Fibroblast of villous mesenchyme (primary cell): ENCODE measurements at places on chromosomes 1 and 21. TPM values are rescaled to one million over a fixed set of nuclear protein-coding genes. Genes with fewer than 3 reads are reported as not detected.

- DNase-seq = no peak
Measured at GRCh38 chr1:223216074-223216473, 73.0 kb upstream of the TLR5 start.

GRCh38 chr1:203033917-203034316 is 7.6 kb downstream of the PPFIA4 start:
- DNase-seq = no peak

- no peak for DNase-seq
Measured at GRCh38 chr1:6099297-6099696, 53.6 kb downstream of the KCNAB2 start.

DNA sequence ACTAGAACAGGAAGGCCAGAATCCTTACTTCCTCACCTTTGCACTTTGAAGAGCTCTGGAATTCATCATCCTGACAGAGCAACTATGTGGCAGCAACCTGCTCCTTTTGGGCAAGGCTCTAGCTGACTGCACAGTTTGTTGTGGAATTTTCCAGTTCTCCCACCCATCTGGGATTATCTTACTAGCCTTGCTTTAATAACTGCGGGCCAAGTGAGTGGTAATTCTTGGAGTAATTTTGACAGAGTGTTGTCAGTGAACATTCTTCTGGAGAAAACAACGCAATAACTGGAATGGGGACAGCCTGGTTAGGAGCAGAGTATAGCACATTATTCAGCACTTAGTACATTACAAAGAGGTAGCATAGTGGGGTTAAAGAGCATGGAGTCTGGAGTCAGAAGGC is 75.3 kb downstream of the NTMT2 start:
- peak; percentile 86 for DNase-seq

- DNase-seq = no peak
Measured at GRCh38 chr1:244118109-244118761, 67.2 kb downstream of the ZBTB18 start.

DNA sequence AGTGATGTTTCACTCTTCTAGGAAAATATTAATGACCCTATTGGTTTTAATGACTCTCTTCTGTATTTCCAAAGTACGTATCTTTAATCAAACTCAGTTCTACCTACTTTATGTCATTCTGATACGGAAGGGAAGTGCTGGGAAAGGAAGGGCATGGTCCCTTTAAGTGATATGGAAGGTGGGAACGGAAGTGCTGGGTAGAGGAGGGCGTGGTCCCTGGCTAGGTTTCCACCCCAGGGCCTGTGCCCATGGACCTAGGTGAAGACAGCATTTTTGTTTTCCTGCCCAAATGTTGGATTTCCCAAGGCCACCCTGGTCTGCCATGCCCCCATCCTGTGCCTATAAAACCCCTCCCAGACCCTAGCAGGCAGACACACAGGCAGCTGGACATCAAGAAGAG is 24.0 kb downstream of the RGS4 start:
- DNase-seq = no peak

DNA sequence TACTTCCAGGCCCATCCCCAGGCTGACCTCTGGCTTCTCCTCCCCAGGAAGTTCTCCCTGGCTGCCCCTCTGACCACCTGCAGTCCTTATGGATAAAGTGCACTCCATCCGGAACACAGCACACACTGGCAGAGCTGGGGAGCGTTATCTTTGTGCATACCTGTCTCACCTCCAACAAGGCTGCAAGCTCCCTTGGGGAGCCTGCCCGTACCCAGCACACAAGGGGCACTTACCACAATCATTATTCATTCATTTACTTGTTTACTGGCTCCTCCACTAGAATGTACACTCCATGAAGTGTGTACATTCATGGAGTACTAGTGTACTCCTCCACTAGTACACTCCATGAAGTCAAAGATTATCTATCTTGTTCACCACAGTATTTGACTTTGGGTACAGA is 30.3 kb downstream of the GLIS1 start:
- no peak for DNase-seq

- DNase-seq = no peak
Measured at GRCh38 chr1:178552856-178553255, 39.9 kb downstream of the TEX35 start.

- peak; percentile 23 for DNase-seq
Measured at GRCh38 chr1:175373786-175374623, 181.4 kb upstream of the KIAA0040 start.

- DNase-seq = no peak
Measured at GRCh38 chr21:26736449-26736848, 108.8 kb downstream of the ADAMTS1 start.

DNA sequence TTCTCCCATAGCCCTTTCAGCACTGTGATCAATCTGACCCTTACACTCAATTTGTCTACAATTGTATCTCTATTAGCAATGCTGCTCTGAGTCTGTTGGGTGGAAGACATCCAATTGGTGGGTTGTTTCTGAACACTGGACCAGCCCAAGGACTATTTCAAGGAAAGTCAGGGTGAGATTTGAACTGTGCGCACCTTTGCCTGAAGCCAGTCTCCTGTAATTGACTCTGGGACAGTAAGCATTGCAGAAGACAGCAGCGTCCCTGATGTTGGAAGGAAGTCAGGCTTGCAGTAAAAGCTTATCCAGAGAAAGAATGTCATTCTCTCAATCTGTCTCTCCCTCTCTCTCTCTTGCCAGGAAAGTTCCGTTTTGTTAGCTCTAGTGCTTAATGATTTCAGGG is 233.9 kb downstream of the KIF26B start:
- DNase-seq = no peak

DNA sequence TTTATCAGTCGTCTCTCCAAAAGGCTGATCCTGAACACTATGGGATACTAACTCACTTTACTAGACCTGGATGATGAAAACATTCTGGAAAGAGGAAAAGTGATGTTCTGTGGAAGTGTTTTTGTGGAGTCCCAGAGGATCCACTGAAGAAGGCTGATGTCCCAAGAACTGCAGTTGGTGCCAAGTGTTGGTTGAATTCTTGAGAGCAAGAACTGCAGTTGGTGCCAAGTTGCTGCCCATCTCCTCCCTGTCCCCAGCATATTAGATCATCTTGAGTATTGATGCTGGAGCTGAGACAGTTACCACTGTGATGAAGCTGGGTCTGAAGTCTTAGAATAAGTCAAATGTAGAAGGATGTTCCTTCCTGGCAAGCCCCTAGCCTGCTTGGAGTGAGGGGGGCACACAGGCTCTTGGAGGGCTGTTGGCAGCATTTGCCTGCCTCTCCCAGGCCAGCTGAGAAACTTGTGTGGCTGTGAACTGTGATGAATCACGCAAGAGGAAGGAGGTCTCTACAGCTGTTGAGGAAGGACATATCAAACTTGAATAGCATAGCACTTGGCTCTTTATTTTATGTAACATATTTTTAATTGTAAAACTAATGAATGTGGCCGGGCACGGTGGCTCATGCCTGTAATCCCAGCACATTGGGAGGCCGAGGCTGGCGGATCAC is 48.1 kb downstream of the DNAJC6 start:
- DNase-seq = no peak

- no peak for DNase-seq
Measured at GRCh38 chr21:15028186-15028585, 36.6 kb downstream of the NRIP1 start.

The IQCC gene
- 0.86 and 2.3 TPM in 2 replicates for total RNA-seq

The PFKFB2 gene
- 6.9 and 8.7 TPM in 2 replicates for total RNA-seq
